Cardiac septum (tissue), 1 donor: ENCODE measurements at places on chromosomes 16 and 17. TPM values are rescaled to one million over a fixed set of nuclear protein-coding genes. Genes with fewer than 3 reads are reported as not detected.

DNA sequence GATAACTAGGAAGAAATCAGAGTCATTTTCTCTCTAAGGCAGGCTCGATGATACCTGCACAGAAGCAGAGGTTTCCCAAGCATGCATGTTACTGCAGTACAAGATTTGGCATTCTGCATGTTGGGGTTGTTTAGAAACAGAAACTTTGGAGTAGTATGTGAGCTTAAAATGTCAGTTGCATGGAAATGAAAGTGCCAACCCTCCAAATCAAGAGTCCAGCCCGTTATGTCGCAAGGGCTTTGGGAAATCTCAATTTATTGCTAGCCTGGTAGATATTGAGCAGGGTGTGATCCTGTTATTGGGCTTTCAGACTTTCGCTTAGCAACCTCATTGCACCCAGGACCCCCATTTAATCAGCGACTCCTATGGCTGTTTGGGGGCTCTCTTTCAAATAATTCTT, 490.8 kb downstream of the MAF start:
- DNase-seq = no peak

The RUNDC3A gene
- 0.97 TPM for total RNA-seq

GRCh38 chr16:4613636-4614570, 785 bp downstream of the UBALD1 start:
- DNase-seq = no peak

GRCh38 chr16:48499923-48500381, 110.0 kb downstream of the N4BP1 start:
- DNase-seq = no peak

DNA sequence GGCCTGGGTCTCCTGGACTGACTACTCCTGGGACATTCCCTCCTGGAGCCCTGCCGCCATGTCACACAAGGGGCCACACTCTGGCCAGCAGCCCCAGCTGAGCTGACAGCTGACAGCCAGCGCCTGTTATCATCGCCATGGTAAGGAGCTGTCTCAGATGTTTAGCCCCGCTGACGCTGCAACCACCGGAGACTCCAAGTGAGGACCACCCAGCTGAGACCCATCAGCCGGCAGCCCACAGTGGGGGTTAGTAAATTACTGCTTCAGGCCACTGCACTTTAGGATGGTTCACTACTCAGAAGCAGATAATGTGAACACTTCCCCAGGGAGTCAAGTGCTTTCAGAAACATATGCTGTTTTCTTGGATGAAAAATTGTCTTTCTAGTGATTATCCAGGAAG, 14.6 kb upstream of the SPHK1 start:
- no peak for DNase-seq

The HOXB13 gene
- 0.05 TPM for total RNA-seq

The GRIN2A gene
- total RNA-seq = 1.1 TPM

GRCh38 chr17:49572226-49572625, 3.4 kb upstream of the NXPH3 start:
- peak; percentile 67 for DNase-seq

- DNase-seq = no peak
Measured at GRCh38 chr17:72476575-72476986, 355.8 kb downstream of the SOX9 start.

- peak; percentile 74 for DNase-seq
Measured at GRCh38 chr17:17024778-17025300, 17.4 kb upstream of the MPRIP start.

DNA sequence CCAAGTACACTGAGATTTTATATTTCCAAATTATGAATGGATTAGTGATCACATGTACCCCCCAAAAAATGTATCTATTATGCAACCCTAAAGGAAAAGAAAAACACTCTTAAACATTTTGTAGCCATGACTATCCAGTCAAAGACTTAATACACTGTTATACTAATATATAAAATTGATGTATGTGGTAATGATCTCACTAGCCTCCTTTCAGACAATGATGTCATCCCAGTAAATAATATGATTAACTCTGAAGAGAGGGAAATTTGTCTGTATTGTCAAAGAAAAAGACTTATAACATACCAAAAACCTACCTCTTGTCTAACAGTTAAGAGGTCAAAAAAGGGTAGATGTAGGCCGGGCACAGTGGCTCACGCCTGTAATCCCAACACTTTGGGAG, 80.7 kb downstream of the USP32 start:
- DNase-seq = no peak

- DNase-seq = no peak
Measured at GRCh38 chr17:2238432-2239169, 65.0 kb downstream of the SMG6 start.
